ENCODE measurements at places on chromosomes 5 and 9.
A peak's percentile ranks its signal among the peaks of the same experiment; 100 is the strongest.

DNA sequence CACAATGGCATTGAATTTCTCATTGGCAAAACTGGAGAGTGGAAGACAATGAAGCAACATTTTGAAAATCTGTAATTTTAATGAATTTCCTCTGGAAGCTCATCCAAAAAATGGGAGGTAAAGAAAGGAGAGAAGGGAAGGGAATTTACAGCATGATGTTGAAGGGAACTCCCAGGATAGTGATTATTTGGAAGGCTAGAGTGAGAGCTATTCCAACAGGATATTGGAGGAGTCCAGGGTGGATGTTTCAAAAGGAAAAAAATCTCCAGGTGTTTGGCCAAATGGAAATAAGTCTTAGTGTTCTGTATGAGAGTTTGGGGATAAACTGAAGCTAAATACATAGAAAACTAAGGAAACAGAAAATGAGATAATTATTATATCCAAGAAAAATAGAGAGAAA is 106.2 kb downstream of the IZUMO3 start:
- no peak for DNase-seq

- peak; percentile 83 for DNase-seq
These were observed 1184.8 kb downstream of the DTWD2 start for GRCh38 chr5:117803533-117803932.

DNA sequence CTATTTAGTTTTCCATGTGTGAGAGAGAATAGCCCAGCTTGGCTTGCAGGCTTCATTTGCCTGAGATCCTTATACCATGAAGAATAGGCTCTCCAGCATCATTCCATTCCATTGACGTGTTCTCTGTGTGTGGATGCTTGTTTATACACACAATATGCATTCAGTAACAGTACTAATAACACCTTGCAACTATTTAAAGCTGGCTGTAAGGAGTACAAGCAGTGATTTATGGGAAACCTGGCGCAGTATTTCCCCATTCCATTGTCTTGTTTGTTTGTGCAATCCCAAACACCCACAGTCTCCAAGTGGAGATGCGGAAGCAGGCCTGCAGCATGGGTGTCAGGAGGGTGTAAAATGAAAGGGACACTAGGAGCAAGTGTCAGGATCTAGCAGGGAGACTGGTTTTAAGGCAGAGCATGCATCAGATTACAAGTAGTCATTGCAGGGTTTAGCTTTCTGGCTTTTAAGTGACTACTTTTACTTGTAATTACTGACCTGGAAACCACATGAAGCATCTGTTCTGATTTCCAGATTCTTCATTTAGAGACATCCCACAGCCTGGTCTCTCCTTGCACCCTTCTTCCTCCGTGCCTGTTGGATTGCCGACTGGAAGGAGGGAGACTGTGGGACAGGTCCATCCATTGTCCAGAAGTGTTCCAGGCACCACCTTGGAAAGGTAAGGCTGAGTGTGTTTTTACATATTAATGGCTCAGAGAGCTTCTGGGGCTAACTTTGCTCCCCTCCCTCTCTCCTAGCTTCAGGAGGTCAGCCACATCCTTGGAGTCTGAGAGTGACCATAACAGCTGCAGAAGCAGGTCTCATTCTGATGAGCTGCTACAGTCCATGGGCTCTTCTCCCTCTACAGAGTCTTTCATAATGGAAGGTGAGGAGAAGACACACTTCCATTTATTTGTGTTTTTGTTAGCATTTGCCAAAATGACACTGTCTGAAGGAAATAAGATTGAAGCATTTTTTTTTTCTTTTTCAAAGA is 241.6 kb downstream of the ARHGEF28 start:
- DNase-seq = peak; percentile 67

- DNase-seq = no peak
These were observed 987 bp downstream of the FBXW5 start for GRCh38 chr9:136943291-136944211.

DNA sequence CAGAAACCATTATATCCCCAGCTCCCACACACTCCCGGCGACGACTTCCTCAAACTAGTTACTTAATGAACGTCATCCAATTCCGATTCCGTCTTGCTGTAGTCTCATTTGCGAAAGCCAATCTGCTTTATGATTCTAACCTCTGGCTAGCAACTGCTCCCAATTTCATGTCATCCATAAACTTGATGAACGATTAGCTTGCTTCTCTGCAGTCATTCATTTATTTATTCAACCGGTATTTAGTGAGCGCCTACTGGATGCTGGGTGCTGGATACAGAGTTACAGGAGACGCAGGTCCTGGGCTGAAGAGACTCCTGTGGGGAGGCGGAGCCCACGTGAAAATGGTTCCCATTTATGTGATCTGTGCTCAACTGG is 46.2 kb downstream of the TSPAN17 start:
- no peak for DNase-seq

DNA sequence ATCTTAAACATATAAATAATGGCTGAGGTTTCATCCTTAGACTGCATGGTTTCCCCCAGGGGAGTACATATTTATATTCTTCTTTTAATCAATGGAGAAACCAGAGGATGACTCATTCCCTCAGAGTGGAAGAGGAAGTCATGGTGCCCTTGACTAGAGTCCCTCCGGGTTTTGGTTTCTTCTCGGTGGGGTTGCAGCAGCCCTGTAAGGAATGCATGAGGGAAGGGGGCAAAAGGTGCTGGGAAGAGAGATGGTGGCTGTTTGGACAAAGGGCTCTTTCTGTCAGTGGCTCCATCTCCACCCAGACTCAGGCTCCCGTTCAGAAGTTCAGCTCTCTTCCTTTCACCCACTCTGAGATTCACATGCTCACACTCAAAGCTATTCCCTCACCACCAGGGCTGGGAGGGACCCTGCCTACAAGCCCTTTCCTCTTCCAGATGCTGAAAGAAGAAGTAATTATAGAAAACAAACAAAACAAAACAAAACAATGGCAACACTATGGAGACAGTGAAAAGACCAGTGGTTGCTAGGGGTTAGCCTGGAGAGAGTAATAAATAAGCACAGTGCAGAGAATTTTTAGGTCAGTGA is 129.8 kb upstream of the IL12B start:
- DNase-seq = peak; percentile 78

- no peak for DNase-seq
These were observed 18.1 kb downstream of the IRX1 start for GRCh38 chr5:3613726-3614125.

- DNase-seq = no peak
These were observed 400.5 kb downstream of the IRX1 start for GRCh38 chr5:3995954-3996619.

GRCh38 chr5:137086342-137086741 is 412.8 kb downstream of the SPOCK1 start:
- DNase-seq = no peak

DNA sequence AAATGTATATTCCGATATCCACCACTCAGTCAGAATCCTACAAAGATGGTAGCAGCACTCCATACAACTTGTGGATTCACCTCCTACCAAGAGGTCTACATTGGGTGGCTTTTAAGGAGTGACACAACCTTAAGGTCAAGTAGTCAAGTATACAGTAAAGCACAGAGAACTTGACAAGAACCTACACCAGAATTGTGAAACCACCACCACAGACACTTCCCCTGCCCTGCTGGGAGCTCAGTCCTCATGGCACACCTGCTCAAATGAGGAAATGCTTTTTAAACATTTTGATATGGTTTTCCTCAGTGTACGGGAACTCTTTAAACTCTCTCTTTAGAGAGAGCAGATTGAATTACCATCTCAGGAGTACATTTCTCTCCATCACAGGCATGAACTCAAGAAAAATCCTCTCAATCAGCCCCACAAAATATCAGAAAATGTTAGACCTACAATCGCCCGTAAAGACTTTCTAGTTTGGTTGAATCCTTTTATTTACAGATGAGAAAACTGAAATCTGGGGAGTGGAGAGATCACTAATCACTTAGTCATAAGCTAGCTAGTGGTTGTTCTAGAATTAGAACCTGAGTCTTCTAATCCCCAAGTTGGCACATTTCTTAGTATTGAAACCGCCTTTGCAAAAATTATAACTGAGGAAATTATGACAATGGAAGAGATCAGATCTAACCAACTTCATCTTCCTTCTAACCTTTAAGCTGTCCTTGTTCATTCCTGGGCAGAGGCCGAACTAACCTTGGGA is 38.5 kb upstream of the NR4A3 start:
- DNase-seq = no peak
